ENCODE measurements at places on chromosomes 7 and 10.

GRCh38 chr10:102735065-102735562 lies 8.6 kb upstream of the WBP1L start:
- no peak for DNase-seq

- peak; percentile 53 for DNase-seq
These were observed 34.8 kb upstream of the HNRNPH3 start for GRCh38 chr10:68296843-68297663.

GRCh38 chr10:8731121-8732095 lies 676.9 kb downstream of the GATA3 start:
- DNase-seq: no peak

GRCh38 chr10:87861566-87861952 lies 1.8 kb downstream of the KLLN start:
- peak; percentile 72 for DNase-seq

DNA sequence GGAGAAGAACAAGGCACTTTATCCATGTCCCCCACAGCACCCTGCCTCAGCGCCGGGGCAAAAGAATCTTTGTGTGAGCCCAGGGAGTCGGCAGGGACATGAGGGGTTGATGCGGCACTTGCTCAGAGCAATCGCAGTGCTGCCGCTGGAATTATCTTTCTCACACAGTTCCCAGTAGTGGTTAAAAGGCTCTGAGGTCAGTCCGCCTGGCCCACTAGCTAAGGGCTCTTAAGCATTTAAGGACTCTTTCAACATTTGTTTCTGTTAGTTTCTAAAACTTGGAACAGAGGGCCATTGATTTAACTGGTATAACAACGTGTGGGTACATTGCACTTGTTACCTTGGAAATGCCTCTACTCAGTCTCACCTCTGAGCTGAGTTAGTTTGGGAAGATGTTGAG lies 208.0 kb upstream of the C7orf33 start:
- no peak for DNase-seq

DNA sequence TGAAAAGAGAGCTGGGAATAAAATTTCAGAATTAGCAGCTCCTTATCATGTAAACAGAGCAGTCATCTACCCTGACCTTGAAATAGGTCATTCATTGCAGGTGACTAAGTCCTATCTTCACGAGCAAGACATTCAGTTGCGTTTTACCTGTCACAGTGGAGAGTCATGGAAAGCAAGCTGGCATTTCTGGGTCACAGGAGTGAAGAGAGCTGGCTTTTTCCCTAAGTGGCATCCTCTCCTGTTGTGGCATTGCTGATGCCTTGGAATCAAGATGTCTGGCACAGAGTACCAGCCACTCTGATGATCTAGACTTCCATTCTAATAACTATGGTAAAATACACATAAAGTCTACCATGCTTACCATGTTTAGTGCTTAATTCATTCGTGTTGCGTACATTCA lies 70.8 kb downstream of the SCRN1 start:
- no peak for DNase-seq

DNA sequence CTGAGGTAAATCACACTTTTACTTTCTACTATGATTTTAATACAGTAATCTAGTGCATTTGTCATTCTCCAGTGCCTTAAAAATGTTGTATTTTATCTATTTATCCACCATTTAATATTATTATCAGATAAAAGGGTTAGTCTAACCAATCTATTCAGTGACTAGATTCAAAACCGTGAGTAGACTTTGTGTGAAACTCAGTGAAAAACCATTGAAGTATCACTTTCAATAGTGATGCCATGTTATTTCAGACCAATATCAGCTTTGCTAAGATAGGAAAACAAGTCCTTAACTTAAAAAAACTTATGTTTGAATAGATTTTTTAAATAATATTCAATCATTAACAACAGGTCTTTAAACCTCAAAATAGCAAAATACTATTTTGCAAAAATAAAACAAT lies 1628.7 kb downstream of the REEP3 start:
- no peak for DNase-seq

- DNase-seq: no peak
These were observed 111.1 kb downstream of the EBF3 start for GRCh38 chr10:129852829-129853561.

- DNase-seq: no peak
These were observed 3.1 kb upstream of the DRGX start for GRCh38 chr10:49398986-49399385.

Data from GM03348 (cell line).